ENCODE measurements at places on chromosomes 3 and 15.

GRCh38 chr3:142053244-142053643 lies 96.1 kb downstream of the TFDP2 start:
- DNase-seq = no peak

DNA sequence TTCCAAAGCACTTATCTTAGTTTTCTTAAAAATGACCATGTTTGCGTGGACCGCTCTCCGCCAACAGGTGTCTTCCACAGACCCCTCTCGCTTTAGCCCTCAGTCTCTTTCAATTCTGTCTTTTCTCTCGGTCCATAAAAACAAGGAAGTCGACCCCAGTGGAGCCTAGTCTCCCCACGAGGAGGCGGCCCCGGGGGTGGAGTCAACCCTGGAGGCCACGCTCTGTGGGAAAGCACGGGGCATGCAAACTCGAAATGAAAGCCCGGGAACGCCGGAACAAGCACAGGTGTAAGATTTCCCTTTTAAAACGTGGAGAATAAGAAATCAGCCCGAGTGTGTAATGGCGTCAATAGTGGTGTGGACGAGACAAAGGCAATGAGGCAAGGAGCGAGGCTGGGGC lies 49.1 kb downstream of the EBLN2 start:
- DNase-seq = no peak

DNA sequence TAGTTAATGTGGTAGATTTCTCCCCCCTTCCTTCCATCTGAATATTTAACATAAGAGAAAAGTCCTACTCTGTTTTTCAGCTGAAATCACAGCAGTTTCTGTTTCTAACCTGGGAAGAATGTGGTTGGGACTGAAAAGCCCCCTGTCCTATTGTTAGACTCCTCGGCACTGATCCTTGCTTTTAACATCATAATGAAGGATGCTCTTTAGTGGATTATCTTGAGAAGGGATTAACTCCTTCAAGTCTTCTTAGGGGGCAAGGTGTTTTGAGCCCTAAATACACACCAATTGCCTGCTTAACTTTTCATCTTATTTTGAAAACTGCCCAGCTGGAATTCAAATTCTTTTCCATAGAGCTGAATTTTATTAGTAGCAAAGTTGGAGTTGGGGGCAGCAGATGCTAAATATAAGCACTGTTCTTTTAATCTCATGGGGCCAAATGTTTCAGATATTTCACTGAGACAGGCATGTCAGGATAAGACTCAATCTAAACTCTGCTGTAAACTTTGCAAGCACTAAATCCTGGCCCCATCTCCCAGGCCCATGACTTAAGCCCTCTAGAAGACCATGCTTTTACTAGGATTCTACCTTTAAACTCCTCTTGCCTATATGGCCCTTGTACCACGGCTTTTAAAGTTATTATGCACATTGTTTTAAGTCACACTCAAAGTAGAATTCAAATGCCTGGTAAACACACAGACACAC lies 243.2 kb upstream of the NR2F2 start:
- peak; percentile 75 for DNase-seq

DNA sequence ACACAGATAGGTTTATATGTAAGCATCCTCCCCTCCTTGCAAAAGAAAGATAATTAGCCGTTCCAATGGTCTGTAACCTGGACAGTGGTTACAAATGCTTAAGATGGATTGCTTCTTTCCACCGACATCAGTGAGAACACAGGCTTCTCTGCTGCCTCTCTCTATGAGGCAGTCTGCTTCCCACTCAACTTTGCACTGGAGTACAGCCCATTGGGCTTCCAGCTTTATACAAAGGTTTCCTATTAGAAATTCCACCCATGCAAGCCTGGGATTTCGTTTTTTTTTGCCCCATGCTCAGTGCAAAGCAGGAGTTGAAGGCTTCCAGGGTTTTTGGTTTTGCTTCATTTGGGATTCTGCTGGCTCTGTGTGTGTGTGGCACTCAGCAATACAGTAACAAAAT lies 47.3 kb upstream of the C3orf22 start:
- no peak for DNase-seq

DNA sequence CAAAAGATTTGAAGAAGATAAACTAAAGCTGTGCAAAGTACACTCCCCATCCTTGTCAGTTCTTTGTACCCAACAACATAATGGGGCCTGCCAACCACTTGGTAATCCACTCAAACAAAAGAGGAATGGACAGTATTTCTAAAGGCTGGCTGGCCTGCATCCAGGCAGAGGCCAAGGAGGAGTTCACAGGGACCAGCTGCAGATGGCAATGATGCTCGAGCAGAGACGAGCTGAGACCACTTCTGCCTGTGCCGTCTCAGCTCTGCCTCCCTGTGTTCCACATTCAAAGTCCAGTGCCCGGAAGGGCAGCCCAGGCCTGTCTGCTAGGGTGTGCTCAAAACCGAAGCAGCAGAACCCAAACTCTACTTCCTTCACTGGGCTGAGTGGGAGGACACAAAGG lies 14.3 kb downstream of the CXCR6 start:
- DNase-seq = no peak

DNA sequence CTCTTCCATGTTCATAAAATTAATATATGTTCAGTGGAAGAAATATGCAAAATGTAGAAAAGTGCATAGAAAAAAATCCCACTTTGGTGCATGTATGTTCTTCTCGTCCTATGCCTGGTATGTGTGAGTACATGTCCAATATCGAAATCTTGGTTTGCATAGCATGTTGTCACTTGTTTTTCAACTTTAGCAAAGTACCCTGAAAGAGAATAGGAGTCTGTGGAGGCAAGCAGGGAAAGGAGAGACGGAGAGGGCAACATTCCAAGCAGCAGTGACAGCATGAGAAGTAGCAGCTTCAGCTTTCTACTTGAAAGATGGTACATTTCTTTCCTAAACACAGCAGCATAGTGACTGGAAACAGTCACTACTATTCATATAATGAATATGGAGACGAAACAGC lies 56.8 kb upstream of the CACNA2D3 start:
- no peak for DNase-seq

- no peak for DNase-seq
Measured at GRCh38 chr3:125231895-125232294, 19.3 kb upstream of the SLC12A8 start.

DNA sequence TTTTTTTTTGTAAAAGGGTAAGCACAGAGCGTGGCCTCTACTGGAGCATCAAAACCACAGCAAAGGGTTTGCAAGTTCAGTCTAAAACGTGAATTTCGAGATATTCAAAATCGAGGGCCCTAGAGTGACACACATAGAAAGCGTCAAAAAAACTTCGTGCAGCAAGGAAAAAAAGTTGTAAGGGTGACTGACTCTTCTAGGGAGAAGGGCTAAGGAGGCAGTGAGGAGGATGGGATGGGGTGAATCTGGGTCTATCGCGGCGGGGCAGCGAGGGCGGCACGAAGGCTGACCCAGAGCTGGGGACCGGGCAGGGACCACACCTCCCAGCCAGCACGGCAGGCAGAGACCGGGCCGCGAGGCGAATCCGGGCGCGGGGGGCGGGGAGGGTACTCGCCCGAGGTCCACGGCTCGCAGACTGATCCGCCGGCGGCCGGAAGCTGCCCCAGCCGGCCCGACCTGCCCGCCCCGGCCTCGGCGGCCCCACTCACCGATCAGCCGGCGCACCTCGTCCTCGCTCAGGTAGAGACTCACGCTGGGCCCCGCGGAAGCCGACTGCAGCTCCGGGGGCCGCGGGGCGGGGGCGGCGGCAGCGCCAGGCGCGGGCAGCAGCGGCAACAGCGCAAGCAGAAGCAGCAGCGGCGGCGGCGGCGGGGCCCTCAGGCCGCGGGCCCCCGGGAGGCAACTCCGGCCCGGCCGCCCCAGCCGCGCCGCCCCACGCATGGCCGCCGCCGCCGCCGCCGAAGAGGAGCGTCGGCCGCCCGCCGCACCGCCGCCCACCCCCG lies 533 bp downstream of the RYK start:
- DNase-seq = peak; percentile 39

DNA sequence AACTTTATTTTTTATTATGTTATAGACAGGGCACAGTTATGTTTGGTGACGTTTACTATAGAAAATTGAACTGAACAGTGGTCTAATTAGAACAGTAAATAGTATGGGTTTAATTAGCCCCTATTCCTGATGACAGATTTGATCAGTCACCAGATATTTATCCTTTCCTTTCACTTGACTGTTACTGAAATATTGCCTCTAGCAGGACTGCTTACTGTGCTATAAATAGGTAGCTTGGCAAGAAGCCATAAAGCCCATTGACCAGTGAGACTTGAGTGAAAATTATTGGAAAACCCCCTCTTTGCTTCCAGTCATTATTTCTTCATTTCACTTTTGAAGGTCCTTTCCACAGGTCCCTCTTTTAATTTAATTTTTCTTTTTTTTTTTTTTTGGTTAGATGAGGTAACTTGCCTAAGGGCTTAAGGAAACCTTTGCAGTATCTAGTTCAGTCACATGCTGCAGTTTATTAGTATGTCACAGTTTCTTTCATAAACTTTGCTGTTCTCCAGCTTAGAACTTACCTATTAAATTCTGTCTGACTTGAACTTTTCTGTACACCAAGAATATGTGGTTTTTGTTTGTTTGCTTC lies 115.6 kb downstream of the ADAMTSL3 start:
- DNase-seq = no peak

DNA sequence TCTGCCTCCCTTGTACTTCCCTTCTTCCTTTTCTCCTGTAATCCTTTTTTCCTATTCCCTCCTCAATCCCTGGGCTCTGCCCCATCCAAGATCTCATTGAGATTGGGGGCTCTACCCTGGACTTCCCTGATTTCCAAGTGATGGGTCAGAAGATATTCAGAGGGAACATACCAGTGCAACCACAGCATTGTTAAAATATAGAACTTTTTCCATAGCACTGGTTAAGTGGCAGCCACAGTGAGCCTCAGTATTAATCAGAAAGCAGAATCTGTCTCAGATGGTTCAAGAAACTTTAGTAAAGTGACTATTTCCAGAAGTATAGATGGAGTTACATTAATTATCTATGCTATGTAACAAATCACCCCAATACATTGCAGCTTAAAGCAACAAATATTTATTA lies 18.7 kb upstream of the SCN10A start:
- DNase-seq = no peak

DNA sequence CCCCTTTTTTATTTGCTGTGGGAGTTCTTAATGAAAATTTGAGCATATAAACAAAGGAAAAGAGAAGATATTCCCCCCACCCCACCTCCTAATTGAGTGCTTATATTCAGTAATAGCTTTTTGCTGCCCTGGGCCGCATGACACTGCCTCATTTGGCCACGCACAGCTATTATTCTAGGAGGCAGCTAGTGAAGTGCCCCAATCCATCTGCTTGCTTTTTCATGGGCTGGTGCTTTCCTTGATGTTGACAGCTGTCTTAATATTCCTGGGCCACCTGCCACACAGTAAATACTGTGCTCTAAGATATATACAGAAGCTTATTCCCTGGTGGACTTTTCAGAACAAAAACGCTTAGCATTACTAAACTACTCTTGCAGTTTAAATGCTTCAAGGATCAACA lies 3.8 kb upstream of the CRYBG3 start:
- DNase-seq = no peak

DNA sequence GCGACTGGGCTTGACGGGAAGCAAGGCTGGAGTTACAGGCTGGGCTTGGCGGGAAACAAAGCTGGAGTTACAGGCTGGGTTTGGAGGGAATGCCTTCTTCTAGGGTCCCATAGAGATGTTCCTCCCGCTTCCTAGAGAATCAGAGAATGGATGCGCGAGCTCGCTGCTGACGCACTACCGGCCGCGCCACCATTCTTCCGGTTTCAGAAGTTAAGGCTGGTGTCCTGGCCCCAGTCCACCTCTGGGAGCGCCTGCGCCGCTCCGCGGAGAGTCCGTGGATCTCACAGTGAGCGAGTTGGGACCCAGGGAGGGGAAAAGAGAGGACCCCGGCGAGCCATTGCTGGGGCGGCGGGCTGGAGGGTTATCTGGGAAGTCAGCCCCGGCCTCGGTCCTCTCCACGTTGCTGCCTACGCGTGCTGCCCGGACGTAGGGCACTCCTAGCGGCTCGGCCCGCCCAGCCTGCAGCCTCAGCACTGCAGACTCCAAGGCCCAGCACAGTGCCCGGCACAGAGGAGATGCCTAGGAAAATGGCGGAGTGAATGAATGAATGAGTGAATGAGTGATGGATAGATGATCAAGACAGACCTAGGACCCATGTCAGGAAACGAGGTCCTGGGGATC lies at the start of gene ZNF502:
TSS of gene ZNF502 (plus strand) at position 206 of the 621 bp plus-strand sequence. CDS start 7,602 bp downstream, outside the sequence.
- DNase-seq = peak; percentile 62

- no peak for DNase-seq
Measured at GRCh38 chr3:97952872-97953271, 19.4 kb downstream of the RIOX2 start.

DNA sequence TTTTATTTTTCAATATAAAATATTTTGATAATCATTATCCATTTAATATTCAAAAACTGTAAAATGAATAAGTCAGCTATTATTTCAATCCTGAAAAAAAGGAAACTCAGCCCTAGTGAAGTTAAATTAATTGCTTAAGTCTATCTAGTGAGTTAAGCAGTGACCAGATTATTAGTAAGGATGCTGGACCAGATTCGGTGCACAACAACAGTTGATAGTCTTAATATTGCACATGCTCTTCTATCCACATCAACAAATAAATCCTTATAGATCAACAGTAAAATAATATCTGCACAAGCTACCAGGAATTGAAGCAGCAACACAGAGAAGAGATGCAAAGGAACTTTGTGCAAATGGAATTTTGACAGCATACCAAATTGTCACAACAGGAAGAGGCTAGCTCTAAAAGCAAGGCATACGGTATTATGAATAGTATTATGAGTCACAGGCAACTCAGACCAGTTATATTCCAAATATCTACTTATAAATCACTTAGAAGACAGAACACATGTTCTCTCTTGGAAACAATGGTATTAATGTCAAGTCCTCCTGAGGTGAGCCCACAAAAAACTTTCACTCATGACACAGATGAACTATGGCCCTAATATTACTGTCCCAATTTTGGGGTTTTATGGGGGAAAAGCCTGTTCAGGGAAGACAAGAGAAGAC lies 24.9 kb downstream of the VPS13C start:
- DNase-seq = no peak

DNA sequence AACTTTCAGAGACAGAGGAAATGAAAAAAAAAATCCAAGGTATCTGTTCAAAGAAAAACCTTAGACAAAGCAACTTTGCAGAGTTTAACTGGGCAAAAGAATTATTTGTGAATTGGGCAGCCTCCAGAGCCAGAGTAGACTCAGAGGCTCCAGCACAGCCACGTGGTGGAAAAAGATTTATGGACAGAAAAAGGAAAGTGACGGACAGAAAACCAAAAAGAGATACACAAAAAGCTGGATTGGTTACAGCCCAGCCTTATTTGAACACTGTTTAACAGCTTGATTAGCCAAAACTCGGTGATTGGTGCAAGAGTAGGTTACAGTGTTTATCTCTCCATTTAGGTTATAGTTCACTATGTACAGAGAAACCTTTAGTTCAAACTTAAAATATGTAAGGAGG lies 23.7 kb upstream of the GPD1L start:
- no peak for DNase-seq

GRCh38 chr3:106985721-106986120 lies 391.5 kb upstream of the CCDC54 start:
- DNase-seq = no peak
